HFFc6 (cell line): ENCODE measurements at places on chromosomes 1 and 21.
A peak's percentile ranks its signal among the peaks of the same experiment; 100 is the strongest.

DNA sequence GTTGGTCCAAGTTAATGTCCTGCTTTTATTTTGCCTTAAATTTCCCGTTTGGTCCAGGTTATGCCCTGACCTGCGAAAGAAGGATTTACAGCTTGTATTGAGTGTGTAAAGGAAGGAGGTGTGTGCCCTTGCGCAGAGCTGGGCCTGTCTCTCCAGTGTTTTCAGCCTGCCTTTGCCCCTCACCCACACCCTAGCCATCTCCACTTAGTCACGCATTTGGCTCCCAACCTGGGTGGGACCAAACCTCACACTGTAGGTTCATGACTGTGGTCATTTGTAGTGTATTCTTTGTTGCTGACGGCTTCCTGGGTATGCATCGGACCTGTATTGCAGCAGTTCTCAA lies 572 bp upstream of the SRSF10 start:
- no peak for DNase-seq

DNA sequence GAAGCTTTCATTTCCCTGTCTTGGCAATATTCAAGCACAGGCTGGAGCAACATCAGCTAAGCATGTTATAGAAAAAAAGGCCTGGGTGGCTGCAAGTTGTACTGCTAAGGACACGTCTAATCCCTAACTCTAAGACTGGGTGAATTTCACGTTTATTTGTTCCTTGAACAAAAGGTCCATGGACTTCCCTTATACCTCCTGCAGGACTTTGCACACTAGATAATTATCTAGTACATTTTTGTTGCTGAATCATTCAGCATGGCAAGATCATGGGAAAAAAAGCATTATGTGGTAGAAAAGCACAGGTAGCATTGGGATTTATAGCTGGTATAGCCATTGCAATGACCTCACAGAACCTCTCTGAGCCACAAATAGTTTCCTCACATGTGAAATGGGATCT lies 130.7 kb upstream of the DMRTA2 start:
- DNase-seq = no peak

DNA sequence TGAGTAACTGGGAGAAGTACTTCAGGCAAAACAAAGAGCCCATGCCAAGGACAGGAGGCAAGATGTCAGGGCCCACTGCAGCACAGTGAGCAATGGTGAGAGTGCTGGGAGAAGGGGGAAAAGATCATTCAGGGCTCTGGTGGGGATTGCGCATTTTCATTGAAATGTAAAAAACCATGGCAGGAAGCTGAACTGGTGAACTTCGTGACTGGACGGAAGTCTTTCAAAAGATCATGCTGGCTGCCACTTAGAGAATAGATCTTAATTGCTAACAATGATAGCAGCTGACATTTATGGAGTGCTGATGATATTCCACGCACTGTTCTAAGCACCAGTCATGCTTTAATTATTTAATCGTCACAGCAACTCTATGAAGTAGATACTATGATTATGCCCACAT lies 107.0 kb downstream of the TGFBR3 start:
- no peak for DNase-seq

DNA sequence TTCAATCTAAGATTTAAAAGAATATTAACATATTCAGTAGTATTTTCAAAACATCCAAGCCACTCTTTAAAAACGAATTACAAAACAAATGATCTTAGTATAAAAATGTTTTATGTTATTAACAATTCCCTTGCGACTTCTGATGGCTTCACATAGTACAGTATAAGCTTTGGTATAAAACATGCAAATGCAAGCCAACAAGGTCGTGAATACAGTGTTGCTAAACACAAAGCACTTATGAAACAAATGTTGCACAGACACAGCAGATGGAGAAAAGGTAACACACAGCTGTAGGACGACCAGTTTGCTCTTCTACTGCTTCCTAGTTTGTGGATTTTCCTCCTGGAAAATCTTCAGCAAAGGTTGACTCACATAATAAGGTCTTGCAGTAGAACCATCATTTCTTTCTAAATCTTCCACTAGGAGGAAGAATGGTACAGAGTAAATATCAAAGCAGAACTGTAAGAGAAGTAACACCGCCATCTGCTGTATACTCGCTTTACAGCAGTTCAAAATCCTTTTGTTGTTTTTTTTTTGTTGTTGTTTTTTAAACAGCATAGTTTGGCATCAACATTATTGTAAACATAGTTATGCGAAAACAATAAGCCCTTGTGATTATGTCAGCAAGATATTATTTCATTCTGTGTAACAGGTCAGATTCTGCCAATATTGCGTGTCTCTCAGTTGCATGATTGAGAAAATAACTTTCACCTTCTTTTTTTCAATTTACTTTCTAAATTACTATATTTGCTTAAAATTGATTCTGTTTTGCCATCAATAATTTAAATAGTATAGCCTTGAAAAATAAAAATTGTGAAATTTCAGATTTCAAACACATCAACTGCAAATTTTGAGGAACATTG lies 69.5 kb downstream of the LHX8 start:
- DNase-seq = peak; percentile 60

DNA sequence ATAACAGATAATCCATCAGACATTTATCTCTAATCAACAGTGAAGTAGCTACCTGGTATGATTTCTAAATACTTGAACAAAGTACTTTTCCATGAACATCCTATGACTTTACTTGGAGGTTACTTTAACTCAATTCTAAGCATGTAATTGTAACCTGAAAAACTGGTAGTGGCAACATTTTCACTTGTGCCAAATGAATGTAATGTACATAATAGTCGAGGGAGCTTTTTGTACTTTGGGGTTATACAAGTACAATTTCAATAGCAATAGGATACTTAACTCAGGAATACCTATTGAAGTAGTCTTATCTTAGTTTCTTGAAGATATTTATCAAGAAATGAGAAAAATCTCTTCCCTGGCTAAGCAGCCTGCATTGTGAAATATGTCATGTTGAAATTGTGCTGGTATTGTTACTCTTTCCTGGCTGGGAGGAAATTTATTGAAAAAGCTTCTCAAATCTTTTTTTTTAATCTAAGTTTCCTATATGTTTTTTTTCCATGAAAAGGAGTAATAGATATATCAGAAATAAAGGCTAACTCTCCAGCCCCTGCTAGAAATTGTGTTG lies 33.7 kb upstream of the CACYBP start:
- DNase-seq = no peak

DNA sequence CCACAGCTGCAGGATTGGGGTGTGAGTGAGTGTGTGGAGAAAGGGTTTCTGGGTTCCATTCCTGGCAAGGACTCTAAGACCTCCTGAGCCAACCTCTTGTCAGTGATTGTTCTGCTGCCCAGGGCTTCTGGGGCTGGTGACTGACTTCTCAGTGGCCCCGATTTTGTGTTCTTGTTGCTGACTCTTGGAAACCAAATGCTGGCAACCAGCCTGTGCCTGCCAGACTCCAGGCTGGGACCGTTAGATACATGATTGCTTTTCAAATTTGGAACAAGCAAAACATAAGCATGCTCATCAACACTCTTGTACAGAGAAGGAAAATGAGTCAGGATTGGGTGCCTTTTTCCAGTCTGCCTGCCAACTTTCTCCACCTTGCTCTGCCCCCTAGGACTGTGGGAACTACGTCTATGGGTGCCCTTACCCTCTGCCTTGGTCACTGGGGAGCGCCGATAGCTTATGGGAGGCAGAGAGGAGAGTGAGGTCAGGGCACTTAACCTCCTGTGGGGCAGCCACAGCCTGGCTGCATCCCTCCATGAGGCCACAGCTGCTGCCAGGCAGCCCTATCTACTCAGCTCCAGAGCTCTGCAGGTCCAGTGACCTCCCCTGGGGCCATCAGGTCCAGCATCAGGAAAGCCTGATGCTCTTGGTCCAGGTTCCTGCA lies 39.3 kb upstream of the EPS8L3 start:
- no peak for DNase-seq

DNA sequence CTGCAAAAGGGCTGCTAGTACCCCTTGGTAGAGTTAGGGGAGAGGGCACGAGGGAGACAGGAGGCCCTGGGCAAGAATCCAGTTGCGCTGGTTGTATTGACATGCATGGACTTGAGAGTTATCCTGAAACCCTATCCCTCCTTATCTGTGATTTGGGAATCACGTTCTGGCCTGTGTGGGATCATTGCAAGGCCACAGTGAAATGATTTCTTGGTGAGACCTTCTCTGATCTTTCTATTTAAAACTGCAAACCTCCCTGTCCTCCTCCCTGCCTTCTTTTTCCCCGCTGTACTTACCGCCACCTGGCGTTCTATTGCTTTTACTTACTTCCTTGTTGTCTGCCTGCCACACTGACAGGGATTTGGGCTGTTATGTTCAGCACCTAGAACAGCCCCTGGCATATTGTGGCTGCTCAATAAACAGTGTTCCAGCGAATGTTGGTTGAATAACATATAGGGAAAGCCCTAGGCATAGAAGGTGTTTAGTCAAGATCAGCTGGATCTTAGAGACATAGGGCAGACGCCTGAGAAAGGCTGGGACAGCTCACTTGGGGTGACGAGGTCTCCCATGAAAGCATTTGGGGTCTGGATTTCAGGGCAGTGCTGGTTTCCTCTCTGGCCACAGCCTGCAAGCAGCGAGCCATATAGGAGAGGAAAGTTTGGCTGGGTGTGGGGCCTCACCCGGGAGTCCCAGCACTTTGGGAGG lies 25.6 kb downstream of the ALPL start:
- DNase-seq = peak; percentile 24

- DNase-seq = no peak
Observed at GRCh38 chr1:61825393-61825792, 83.1 kb downstream of the PATJ start.

- no peak for DNase-seq
Observed at GRCh38 chr1:119188926-119189325, 48.5 kb upstream of the WARS2 start.

- no peak for DNase-seq
Observed at GRCh38 chr1:240309769-240310168, 218.1 kb downstream of the FMN2 start.

DNA sequence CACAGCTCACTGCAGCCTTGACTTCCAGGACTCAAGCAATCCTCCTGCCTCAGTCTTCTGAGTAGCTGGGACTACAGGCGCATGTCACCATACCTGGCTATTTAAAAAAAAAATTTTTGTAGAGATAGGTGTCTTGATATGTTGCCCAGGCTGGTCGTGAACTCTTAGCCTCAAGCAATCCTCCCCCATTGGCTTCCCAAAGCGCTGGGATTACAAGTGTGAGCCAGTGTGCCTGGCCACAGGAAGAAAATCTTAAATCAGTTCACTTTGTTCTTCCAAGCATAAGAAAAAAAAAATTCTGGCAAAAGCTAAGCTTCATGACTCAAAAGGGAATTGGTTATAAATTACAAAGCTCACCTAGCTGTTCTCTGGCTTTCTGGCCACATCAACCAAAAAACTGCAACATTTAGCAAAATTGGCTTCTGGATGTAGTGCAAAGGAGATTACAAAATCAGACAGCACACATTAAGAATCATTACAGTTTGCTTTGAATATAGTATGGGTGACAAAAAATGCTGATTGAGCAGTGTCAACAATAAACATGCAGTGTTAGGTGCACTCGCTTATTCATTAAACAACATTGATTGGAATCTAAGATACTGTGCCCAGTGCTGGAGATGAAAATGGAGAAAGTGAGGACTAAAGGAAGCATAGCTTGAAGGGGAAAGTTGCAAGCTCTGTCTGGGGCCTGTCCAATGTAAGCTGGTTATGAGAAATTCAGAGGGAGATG lies 76.7 kb downstream of the KCTD3 start:
- DNase-seq = no peak

DNA sequence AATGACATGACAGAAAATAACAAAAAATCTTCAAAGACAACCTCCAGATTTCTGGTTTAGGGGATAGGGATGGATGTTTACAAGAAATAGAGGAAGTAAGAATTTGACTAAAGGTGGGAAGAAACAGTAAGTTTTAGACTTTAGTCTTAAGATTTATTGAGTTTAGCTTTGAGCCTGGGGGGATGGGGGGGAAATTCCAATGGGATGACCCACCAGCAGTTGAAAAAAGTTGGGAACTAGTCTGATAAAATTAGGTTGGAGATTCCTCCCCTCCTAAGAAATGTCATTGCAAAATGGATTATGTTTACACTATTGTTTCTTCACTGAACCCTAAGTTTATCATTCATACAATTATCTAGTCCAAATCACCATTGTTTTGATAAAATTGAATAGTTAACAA lies 28.4 kb downstream of the WDR26 start:
- DNase-seq = no peak

- DNase-seq = peak; percentile 88
Observed at GRCh38 chr1:78095593-78095992, 49.8 kb downstream of the GIPC2 start.

- no peak for DNase-seq
Observed at GRCh38 chr1:117654493-117655219, 48.8 kb downstream of the TENT5C start.

GRCh38 chr1:88655685-88656299 lies 28.3 kb upstream of the PKN2 start:
- DNase-seq = peak; percentile 31

GRCh38 chr1:17877896-17878295 lies 122.8 kb downstream of the ACTL8 start:
- DNase-seq = no peak

- no peak for DNase-seq
Observed at GRCh38 chr1:157806431-157807149, 13.3 kb downstream of the FCRL1 start.

GRCh38 chr1:180643693-180644092 lies 11.9 kb downstream of the XPR1 start:
- no peak for DNase-seq

- DNase-seq = no peak
Observed at GRCh38 chr21:14474995-14475394, 71.1 kb downstream of the SAMSN1 start.

DNA sequence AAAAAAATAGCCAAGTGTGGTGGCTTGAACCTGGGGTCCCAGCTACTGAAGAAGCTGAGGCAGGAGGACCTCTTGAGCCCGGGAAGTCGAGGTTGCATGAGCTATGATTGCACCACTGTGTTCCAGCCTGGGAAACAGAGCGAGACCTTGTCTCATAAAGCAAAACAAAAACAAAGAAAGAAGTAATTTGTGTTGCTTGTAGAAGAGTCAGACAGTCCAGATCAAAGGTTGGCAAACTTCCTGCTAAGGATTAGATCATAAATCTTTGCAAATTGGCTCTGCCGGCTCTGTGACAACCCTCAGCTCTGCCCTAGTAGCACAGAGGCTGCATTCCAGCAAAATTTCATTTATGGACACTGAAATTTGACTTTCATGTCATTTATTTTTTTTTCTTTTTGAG lies 19.0 kb upstream of the MFN2 start:
- no peak for DNase-seq

GRCh38 chr1:60065199-60065598 lies 8.4 kb downstream of the C1orf87 start:
- no peak for DNase-seq

- no peak for DNase-seq
Observed at GRCh38 chr1:60394436-60394835, 320.9 kb upstream of the C1orf87 start.

- no peak for DNase-seq
Observed at GRCh38 chr1:57058652-57059501, 93.1 kb upstream of the C8B start.

DNA sequence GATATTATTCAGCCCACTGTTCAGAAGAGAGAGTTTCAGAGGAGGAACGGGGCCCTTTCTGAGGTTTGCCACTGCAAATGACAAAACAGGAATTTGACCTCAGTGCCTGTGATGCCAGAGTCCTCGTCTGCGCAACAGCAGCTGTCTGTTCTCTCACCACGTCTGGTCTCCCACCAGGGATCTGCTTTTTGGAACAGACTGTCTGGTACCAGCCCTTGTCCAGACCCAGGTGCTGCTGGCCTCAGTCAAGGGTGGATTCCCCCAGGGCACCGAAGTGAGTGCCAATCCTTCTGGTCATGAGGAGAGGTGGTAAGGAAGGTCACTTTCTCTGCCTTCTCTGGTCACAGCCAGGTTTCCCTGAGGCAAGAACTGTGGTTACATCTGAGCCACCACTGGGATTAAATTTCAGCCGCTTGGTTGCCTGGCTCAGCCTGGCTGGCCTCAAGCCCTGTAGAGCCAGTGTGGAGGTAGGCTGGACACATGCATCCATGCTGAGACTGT lies 2.3 kb upstream of the BCAN start:
- DNase-seq = peak; percentile 36
